NCI-H1092 (cell line): ENCODE measurements at places on chromosomes 7 and 10.

- no peak for DNase-seq
These were observed 196.0 kb downstream of the RNLS start for GRCh38 chr10:88386821-88387773.

- no peak for DNase-seq
These were observed 68.5 kb downstream of the CTBP2 start for GRCh38 chr10:125091891-125092290.

- no peak for DNase-seq
These were observed 8.6 kb upstream of the CPED1 start for GRCh38 chr7:120979765-120980499.

GRCh38 chr7:91280185-91280584, 16.0 kb downstream of the FZD1 start:
- no peak for DNase-seq

DNA sequence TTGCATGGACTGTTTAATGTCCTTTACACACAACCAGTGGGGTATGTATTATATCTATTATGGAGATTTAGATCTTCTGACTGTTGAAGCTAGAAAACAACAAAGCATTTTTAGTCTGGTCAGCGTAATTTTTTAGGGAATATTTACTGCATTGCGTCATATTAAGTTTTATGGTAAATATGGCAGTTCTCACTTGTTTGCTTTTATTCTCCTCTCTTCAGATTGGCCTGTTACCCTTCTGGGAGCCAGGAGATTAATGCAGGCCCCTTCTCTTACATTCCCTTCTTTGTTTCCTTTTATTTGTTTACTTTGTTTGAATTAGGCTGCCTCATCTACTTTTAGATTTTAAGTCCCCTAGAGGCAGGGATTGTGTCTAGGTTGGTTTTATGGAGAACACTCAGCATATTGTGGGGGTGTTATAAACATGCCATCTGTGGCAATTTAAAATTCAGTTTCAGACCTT, 13.8 kb downstream of the UBE2D1 start:
- DNase-seq = no peak

- DNase-seq = no peak
These were observed 69.1 kb downstream of the SRPK2 start for GRCh38 chr7:105319578-105319977.

- no peak for DNase-seq
These were observed 86.5 kb downstream of the ARID5B start for GRCh38 chr10:61987951-61988379.

- no peak for DNase-seq
These were observed 103.9 kb downstream of the SLC37A3 start for GRCh38 chr7:140294454-140294853.

DNA sequence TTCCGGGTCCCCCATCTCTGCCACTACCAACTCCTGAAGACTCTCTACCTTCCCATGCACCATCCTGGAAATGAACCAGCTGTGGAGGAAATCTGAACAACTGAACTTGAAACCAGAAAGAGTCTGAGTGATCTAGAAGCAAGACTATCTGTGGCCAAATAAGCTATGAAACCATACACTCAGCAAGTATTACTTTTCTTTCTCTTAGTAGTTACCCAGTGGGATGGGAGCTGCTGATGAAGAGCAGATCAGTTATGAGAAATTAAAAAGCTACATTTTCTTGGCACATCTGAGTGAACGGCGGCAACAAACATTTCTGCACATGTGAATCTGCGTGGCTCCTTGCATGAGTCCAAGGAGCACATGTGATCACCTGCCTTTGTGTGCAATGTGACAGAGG, 31.6 kb upstream of the AGK start:
- no peak for DNase-seq

DNA sequence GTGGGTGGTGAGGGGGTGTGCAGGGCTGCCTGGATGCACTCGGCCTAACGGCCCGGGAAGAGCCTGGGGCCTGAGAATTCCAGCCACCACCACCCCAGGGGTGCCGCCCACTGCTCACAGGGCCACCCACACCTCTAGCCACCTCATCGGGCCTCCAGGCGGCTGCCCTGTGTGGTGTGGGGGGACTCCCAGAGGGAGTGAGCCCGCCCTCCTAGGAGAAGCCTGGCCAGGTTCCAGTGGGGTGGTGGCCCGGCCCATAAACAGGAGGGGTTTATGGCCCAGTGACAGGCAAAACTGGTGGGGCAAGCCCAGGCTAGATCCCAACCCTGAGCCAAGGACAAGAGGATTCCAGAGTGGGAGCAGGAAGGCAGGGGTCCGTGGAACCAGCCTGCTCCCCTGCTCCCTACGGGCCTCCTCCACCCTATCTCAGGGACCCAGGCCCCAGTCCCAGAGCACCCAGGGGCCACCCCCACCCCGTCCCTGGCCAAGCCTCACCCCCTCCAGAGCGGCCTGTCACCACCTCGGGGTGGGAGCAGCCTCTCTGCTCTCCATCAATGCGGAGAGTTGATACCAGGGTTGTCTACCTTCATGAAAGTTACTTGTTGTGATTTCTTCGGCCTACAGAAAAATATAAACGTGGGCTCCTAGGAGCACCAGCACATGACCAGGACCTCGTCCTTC, 20.2 kb upstream of the PDGFA start:
- no peak for DNase-seq

DNA sequence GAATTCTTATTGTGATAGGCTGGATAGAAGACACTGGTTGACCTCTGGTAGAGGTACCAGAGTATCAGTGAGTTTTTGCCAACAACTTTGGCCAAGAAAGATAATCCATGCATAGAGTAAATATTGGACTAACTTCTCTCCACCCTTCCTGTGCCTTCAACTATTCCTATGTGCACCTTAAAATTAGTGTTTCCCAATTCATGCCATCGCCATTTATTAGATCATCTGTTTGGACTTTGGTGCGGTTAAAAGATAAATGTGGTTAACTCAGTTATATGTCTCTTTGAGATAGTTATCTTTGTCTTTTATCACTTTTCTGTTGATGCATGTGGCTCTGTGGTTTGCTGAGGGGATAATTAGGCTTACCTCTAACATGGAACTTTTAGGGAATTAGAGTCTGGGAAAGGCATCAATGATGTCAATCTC, 4.6 kb downstream of the PAPSS2 start:
- DNase-seq = no peak

GRCh38 chr10:133044401-133044811, 43.3 kb upstream of the ADGRA1 start:
- no peak for DNase-seq

GRCh38 chr7:103622274-103622673, 176.3 kb upstream of the SLC26A5 start:
- DNase-seq = no peak

- no peak for DNase-seq
These were observed 112.5 kb downstream of the EPC1 start for GRCh38 chr10:32234471-32234870.

DNA sequence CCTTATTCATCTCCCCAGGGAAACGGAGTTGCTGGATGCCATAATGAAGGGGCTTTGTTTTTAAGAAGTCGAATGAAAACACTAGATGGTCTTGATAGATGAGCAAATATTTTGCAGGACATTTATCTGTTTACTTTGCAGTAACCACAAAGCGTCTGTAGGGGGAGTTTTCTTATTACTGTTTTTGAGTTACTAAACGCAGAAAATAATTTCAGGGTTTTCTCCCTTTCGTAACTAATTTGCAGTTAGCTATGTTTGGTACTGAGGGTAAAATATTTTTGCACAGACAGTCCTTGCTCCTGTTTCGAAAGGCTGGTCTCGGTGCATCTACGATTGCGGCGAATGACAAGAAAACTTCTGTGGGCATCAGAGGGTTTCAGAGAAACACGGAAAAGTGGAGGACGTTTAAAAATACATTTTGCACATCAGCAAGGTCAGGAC, 505.6 kb upstream of the MKI67 start:
- DNase-seq = no peak

- DNase-seq = no peak
These were observed 692 bp downstream of the NEURL1 start for GRCh38 chr10:103493916-103494877.

DNA sequence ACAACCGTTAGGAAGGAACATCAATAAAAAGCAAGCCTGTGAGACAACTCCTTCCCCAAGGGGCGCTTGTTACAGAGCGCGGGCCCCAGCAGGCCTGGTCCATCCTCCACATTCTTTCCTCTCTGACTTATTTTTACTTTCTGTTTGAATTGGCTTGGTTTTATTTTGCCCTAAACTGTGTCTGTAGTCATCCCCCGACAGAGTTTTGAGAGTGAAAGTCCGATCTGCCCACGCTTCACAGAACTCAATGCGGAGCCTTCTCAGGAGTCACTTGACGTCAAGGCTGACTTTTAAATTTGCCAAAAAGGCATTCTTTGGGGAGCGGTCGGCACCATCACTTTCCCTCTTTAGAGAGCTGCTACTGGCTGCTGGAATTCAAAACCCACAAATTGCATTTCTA, 150.1 kb upstream of the KLF6 start:
- no peak for DNase-seq

- DNase-seq = no peak
These were observed 1039.7 kb downstream of the NRG3 start for GRCh38 chr10:82914655-82915136.
